ENCODE measurements at places on chromosomes 1 and 21. TPM values are rescaled to one million over a fixed set of nuclear protein-coding genes. Genes with fewer than 3 reads are reported as not detected.

- no peak for DNase-seq
Measured at GRCh38 chr1:147072482-147073432, 99.5 kb downstream of the PRKAB2 start.

GRCh38 chr1:214720561-214720960, 117.6 kb downstream of the CENPF start:
- DNase-seq = peak; percentile 8

DNA sequence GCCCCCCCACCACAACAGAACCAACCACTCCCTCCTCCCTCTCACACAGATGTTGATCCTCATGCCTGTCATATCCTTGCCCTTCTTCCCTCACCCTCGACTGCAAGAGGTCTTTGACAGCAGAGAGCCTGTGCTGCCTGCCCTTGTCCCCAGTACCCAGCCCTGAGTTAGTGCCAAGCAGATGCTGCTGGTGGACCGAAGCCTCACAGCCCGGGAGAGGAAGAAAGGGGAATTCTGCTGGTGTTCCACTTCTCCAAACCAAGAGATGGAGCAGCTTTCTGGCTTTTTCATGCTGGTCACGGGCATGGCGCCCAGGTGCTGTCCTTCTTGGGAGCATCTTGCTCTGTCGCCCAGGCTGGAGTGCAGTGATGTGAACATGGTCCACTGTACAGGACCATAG, 69.1 kb downstream of the SLC66A1 start:
- DNase-seq = no peak

DNA sequence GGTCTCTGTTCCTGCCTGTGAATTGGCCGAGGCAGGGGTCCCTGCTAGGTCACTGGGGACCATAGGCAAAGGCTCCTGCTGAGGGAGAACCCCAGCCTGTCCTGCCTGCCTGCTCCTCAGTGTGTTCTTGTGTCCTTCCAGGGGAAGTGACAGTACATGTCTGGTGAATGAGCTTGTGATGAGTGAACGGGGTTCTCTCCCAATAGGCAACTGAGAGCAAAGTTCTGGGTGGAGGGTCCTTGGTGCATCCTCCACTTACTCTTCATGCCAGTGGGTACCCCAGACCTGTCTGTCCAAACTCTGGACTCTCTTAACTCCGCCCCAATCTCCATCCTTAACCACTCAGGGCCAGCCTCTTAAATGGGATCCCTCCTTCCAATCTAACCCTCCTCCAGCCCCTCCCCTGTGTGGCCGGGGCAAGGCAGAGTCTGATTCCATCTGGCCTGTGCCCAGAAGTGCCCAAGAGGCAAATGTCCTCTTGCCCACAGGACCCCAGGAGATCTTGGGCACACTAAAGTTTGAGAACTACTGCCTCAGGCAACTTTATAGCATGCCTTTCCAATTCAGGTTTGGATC, 2.0 kb downstream of the XKR8 start:
- DNase-seq = no peak

GRCh38 chr1:53280496-53280895, 42.2 kb upstream of the MAGOH start:
- no peak for DNase-seq

DNA sequence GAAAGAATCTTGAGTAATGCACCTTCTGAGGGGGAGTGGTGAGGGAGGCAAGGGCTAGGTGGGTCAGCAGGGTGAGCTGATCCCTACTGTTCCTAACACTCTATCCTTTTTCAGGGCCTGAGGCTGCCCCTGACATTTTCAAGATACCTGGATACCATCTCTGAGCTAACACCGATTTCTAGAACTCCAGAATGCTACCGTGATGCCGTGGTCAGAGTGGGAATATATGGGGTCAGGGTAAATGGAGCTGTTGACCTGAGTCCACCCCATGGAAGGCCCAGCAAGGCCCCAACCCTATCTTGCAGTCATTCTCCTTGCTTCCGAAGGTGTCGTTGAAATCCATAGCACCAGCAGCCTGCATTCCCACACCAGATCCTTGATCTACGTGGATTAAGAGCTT, 18.0 kb upstream of the PTPRF start:
- DNase-seq = no peak

LEFTY1 gene
- total RNA-seq = 4.2 TPM

OR2M3 gene
- total RNA-seq = not detected

LCE3B gene
- total RNA-seq = not detected

PGLYRP4 gene
- not detected for total RNA-seq

Data from astrocyte (in vitro differentiated cells and primary cell).